GM04503 (cell line): ENCODE measurements at places on chromosomes 5 and 9.

- DNase-seq: no peak
Measured at GRCh38 chr5:126852091-126852571, 75.2 kb downstream of the LMNB1 start.

GRCh38 chr5:2298781-2299180, 416.1 kb upstream of the IRX4 start:
- DNase-seq: no peak

DNA sequence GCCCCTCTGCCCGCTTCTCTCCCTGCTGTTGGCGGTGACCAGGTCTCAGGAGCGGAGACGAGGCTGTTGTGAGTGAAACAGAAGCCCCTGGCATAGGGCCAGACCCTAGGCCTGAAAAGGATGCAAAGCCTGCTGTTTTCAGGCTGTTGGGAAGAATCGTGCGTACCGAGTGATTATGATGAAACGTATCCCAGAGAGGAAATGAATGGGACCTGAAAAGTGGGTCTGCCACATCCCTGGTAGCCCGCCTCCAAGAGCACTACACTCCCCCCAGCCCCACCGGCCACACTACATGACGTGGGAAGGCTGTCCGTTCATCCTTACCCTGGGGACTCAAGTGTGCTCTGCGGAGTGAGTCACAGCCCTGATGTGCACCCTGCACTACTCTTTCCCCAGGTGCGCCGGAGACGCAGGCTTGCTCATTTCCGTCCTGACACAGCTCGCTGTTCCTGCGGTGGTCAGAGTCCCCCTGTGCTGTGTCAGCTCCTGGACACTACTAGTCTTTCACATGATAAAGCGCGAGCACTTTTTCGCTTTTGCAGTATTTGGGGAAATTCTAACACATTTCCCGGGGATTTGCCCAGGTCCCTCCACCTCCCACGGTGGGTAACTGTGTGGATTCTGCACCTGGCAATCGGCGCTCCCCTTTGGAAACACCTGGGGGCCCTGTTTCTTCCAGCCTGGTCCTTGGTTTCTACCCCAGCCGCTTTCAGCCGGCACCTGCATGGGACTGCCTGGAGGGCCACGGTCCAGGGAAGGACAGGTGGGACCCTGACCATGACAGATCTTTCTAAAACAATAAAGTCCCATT, 91.5 kb downstream of the ANKRD33B start:
- DNase-seq: no peak

GRCh38 chr5:3601061-3601710, 5.6 kb downstream of the IRX1 start:
- no peak for DNase-seq

DNA sequence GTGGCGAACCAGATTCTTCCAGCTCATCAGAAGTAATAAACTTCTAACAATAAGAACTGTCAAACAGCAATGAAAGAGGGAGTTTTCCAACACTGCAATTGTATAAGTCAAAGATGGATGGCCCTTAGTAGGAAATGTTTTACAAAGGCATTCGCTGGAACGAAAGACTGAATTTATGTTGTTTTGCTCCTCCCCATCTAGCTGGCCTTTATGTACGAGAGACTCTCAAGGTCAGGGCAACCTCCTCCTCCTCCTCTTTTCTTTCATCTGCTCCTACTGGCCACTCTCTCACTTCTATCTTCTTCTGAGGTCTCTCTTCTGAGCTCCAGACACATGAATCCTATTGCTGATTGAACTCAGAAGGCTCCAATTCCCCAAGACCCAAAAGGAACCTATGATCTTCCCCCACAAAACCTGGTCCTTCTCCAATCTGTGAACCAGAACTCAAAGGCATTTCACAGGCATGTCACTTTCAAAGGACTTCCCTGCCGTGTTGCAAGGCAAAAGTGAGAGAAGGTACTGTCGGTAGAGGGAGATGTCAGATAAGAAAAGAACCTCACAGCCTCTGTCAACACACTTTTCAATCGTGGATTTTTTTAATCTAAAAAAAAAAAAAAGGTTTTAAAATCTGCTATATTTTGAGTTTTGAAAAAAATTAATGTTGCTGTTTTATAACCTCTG, 28.5 kb upstream of the PUM3 start:
- peak; percentile 11 for DNase-seq

- no peak for DNase-seq
Measured at GRCh38 chr5:66655395-66656324, 59.5 kb downstream of the MAST4 start.

GRCh38 chr5:14228219-14228618, 85.1 kb downstream of the TRIO start:
- no peak for DNase-seq

GRCh38 chr5:113760486-113760885, 247.0 kb downstream of the YTHDC2 start:
- no peak for DNase-seq

DNA sequence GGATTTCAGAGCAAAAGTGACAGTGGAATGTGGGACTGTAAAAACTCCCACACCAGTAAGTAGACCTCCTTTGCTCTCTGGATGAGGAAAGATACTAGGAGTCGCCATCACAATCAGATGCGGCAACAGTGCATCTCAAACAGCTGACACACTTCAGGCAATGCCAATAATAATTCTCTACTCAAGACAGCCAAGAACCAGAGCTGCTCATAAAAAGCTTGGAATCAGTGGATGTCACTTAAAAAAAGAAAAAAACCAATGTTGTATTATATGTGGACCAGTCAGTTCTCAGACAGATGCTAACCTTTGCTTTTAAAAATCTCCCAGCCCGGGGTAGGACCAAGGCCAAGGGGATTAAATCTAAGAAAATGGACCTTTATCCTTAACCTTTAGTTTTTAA, 185.0 kb downstream of the GNA14 start:
- DNase-seq: no peak

- no peak for DNase-seq
Measured at GRCh38 chr5:76733049-76733417, 17.1 kb downstream of the F2R start.

DNA sequence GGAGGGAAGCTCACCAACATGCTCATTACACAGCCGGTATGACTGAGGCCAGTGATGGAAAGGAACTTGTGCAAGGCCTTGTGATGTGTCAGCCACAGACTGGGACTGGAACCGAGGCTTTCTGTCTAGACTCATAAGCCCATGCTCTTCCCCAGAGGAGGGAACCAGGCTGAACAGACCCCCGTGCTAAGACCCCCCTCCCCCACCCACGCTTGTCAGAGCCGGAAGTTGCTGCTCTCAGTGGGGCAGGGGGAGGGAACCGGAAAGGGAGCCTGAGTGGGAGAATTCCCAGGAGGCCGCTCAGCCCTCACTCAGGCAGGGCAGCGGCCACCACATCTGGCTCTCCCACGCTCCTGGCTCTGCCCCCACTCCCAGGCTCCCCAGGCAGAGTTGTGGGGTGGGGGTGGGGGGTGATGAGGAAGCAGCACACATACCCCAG, 4.1 kb upstream of the PDGFRB start:
- no peak for DNase-seq

DNA sequence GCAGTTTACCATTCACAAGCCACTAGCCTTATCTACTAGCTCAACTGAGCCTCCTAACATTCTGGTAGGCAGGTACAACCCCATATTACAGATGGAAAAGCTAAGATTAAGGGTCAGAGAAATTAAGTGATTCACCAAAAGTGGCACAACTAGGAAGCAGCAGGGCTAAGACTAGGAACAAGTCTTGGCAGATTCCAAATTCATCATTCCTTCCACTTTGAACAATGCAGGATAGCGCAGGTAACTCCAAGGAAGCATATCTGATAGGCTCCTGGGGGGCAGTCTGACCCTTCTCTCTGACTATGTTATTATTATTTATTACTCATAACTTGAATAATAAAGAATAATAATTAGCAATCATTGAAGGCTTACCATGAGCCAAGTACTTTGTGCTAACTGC, 8.5 kb downstream of the HBEGF start:
- DNase-seq: no peak

DNA sequence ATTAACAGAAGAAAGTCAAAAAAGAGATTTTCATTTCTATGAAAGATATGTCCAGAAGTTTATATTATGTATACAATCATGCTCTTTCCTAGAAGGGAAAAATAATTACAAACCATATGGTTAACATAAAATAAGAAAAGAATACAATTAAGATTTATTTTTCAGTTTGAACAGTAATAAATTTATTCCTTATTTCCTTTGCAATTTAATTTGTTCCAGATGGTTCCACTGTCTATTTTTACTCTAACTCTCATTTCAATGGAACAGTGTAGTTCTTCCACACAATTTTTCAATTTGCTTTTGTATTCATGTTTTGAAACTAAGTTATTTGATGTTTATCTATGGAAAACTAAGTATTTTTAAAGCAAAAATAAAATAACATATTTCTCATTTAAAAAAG, 1026.3 kb downstream of the TAF11L14 start:
- no peak for DNase-seq

DNA sequence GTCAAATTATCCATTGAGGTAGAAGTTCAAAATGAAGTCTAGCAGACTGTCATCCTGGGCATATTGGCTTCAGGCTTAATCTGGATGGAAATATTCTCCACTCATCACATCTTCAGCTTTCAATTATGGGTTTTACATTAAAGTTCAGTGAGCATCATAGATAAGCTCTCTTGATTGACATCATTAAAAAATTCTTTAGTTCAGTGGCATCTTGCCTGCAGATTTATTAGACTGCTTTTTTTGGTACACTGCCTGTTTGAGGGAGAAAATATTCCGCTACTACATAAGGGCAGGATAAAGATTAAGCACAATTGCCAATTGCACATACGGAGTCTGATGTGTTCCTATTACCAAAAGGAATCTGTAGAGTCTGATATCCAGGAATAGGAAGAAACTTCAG, 2353.8 kb downstream of the MAT2B start:
- DNase-seq: no peak

- DNase-seq: peak; percentile 30
Measured at GRCh38 chr5:110258460-110259216, 467.8 kb downstream of the TMEM232 start.

DNA sequence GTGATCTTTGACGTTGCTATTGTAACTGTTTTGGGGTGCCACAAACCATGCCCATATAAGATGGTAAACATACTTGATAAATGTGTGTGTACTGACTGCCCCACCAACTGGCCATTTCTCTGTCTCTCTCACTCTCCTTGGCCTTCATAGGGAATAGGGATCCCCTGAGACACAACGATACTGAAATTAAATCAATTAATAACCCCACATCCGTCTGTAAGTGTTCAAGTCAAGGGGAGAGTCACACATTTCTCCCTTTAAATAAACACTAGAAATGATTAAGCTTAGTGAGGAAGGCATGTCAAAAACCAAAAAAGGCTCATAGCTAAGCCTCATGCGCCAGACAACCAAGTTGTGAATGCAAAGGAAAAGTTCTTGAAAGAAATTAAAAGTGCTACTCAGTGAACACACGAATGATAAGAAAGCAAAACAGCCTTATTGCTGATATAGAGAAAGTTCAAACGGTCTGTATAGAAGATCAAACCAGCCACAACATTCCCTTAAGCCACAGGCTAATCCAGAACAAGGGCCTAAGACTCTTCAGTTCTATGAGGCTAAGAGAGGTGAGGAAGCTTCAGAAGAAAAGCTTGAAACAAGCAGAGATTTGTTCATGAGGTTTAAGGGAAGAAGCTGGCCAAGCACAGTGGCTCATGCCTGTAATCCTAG, 111.1 kb downstream of the UGCG start:
- no peak for DNase-seq

- no peak for DNase-seq
Measured at GRCh38 chr5:137997726-137998213, 35.1 kb downstream of the FAM13B start.

- DNase-seq: no peak
Measured at GRCh38 chr5:142839711-142840346, 69.7 kb downstream of the ARHGAP26 start.
